CD4-positive, alpha-beta memory T cell (primary cell): ENCODE measurements at places on chromosomes 12 and 14. TPM values are rescaled to one million over a fixed set of nuclear protein-coding genes. Genes with fewer than 3 reads are reported as not detected.

E2F7 gene
- not detected for polyA plus RNA-seq

DNA sequence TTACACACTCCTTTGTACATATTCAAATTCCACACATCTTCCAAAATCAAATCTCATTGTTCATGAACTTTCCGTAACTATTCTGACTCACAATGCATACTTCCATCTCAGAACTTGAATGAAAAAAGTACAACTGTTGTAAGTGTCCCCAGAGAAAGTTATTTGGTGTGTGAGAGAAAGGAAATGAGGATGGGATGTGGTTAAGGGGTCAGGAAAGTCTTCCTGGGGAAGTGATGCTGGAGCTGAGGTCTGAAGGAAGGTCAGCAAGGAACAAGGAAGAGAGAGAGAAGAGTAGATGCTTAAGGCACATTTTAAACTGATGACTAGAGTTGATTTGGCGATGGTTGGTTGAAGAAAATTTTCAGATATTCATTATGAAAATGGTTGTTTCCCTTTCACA is 340.0 kb upstream of the STXBP6 start:
- no peak for DNase-seq

DNA sequence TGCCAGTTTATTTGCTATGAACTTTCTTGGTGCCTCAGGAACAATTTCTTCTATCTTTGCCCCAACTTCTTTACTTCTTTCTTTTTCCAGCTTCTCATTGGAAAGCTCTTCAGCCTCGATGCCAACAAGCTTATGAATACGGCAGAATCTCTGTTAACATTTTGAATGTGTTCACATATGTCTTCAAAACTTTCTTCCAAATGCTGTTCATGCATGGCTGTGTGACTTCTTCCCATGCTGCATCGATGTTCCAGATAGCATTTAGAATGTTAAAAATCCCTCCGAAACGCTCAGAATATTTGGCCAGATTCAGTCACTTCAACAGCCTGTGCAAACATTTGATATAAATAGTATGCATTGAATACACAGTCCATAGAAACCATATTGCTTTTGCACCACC is 247.8 kb upstream of the ARID2 start:
- DNase-seq, result no peak

TRHDE gene
- polyA plus RNA-seq, result not detected

- no peak for DNase-seq
These were observed 693.8 kb downstream of the BCL11B start for GRCh38 chr14:98578204-98578603.

- no peak for DNase-seq
These were observed 113.0 kb downstream of the SEC23A start for GRCh38 chr14:38989922-38990546.

DNA sequence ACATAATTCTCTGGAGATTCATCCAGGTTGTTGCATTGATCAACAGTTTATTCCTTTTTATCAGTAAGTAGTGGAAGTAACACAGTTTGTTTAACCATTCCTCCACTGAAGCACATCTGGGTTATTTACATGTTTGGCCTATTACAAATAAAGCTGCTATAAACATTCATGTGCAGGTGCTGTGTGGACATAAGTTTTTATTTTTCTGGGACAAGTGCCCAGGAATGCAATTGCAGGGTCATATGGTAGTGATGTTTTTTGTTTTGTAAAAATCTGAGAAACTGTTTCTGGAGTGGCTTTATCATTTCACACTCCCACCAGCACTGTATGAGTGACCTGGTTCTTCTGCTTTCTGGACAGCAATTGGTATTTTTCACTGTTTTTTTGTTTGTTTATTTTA is 505.4 kb downstream of the CCER1 start:
- no peak for DNase-seq

SERPINA3 gene
- not detected for polyA plus RNA-seq

DNA sequence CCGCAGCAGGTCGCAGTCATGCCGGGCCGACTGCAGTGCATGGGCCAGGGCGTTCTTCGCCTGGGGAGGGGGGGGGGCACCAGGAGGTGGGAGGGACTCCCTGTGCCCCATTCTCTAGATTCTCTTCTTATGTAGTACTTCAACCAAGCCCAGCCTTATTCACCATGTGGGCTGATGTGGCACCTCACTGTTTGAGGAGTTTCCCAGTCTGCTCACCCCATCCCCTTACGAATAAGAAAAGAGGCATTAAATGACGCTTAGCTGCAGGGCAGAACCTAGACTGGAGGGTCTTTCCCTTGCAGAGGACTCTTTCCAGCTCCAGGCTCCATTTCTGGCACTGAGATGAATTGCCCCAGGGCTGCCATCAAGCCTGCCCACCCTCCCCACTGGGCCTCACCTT is 12.2 kb downstream of the CMTM5 start:
- DNase-seq, result no peak

SLCO1B3 gene
- polyA plus RNA-seq, result not detected

KRT6B gene
- polyA plus RNA-seq, result not detected

DNA sequence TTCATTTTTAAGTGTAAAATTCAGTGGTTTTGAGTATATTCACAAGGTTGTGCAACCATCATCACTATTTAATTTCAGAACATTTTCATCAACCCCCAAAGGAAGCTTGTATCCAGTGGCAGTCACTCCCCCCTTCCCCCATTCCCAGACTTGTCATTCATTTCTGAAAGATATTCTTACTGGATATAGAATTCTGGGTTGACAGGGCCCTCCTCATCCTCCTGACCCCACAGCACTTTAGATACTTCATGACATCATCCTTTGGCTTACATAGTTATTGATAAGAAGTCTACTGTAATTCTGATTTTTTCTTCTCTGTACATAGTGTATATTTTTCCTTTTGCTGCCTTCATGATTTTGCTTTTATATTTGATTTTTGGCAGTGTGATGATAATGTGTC is 8.8 kb upstream of the ADGRD1 start:
- DNase-seq, result no peak

- DNase-seq, result no peak
These were observed 37.6 kb downstream of the PLEKHG7 start for GRCh38 chr12:92740411-92740810.

DNA sequence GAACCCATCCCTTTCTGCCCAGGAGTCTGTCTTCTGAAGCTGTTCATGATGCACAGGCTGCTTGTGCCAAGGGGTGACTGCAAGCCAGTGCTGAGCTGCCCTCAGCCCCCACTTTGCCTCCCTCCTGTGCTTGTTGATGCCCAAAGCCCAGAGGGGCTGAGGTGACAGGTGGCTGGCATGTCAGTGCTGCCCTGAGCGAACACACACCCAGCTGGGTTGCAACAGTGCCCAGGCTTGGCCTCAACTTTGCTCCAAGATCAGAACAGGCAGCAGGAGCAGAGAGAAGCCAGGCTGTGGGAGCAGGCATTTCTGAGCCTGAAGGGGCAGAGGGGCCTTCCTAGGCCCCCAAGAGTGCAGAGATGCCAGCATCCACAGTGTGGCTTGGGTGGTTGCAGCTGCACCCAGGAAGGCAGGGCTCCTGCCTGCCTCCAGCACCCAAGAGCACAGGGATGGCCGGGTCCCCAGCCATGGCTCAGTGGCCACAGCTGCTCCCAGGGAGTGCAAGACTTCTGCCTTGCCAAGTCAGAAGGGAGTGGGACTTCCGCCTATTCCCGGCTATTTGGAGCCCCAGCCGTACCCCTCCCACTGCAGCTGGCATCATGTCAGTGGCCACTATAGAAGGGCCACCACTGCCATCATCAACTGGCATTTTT is 83.1 kb downstream of the SLC16A7 start:
- DNase-seq, result no peak

- DNase-seq, result no peak
These were observed 668 bp downstream of the MRPS35 start for GRCh38 chr12:27711317-27711682.

- DNase-seq, result no peak
These were observed 3.5 kb upstream of the SEL1L start for GRCh38 chr14:81537193-81537592.

GRCh38 chr12:14964406-14964805 is 3.0 kb upstream of the ARHGDIB start:
- no peak for DNase-seq
